ENCODE measurements at places on chromosomes 2 and 18.

- DNase-seq = no peak
These were observed 1955.6 kb upstream of the CELF4 start for GRCh38 chr18:39521164-39521563.

DNA sequence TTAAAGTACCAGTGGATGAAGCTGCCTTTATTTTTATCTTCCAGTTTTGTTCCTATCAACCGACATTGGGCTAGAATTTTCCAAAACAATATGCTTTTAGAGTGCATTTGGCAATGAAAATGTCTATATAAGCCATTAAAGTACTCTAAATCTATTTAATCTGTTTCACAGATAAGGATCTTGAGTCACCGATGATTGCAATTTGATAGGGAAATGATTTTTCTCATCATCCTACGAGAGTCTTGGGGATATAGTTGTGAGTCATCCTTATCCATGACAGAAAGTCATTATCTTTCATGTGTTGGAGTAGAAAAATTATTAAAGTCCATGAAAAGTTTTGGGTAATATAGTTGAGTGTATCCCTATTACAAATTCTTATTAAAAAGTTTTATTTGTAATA is 26.1 kb downstream of the SLC39A10 start:
- DNase-seq = no peak

DNA sequence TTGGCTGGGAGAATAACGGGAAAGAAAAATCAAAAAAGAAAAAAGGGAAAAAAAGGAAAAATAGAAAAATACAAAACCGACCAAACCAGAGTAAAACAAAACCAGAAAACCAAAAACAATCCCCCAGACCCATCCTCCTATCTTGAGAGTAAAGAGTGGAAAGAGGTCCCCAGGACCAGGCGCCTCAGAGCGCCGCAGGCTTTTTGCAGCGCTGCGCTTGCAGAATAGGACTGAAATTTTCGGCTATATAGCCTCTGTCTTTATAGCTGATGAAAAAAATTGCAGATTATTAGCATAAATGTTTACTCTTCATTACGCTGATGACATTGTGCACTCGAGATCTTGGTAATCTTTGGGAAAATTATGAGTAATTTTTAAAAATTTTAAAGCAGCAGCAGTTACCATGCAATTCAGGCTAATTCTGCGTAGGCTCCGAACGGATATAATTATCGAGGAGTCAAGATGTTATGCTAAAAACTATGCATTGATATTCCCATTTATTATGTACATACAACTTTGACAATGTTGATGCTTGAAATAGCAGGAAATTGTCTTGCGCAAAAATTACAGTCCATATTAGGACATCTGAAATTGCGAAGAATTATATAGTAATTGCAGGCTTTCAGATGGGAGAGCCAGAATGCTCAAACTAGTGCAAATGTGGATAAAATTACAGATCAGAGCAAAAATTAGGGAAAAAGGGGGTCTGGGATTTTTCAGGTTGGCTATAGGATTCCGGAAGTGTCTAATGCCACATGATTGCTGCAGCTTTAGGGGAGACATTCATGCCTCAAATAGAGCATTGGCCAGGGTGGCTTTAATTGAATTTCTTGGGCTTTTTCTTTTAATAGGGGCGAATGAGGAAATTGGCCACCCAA is 8.3 kb downstream of the DLX1 start:
- DNase-seq = no peak

DNA sequence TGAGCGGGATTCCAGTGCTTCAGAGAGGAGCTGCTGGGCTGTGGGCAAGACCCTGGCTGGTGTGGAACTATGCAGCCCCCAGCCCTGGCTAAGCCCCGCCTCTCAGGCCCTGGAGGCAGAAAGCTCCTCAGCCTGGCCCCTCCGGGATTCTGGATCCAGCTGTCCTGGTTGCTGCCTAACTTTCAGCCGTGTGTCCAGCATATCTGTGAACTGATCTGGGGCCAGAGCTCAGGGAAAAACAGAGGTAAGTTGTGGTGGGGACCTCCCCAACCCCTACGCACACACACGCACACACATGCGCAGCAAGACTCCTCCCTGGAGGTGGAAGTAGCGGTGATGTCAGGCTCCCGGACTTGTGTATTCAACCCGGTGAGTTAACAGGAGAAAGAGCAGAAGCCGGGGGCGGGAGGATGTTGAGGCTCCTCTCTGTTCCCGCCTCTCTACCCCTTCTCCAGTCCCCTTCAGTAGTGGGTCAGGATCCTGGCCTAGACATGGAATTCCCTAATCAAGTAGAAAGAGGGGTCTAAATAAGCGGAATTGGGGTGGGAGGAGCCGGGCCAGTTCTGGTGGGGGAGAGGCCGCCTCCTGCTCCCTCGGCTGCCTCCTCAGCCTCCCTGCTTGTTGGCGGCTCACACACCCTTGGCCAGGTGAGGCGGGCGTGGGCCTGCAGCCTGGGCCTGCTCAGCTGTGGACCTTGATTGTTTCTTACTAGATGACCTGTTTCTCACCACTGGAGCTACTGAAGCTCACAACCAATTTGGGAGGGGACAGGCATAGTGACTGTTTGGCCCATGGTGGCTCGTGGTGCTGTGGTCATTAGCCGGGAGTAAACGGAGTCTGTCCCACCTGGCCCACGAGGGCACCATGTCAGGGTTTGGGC is 33.4 kb downstream of the SIX2 start:
- DNase-seq = no peak

GRCh38 chr2:219713110-219713509 is 85.7 kb downstream of the SLC4A3 start:
- DNase-seq = no peak

GRCh38 chr2:23556929-23557328 is 171.9 kb downstream of the KLHL29 start:
- no peak for DNase-seq

GRCh38 chr2:65165558-65165957 is 35.7 kb upstream of the RAB1A start:
- DNase-seq = peak; percentile 10

GRCh38 chr2:102282678-102283091 is 28.7 kb upstream of the IL1RL1 start:
- DNase-seq = no peak

Data from CD4-positive, alpha-beta T cell treated with Interleukin-4 for 4 hours (primary cell).